GM13977 (cell line): ENCODE measurements at places on chromosomes 16 and 17.

- no peak for DNase-seq
Observed at GRCh38 chr17:68924793-68925720, 30.1 kb downstream of the ABCA8 start.

DNA sequence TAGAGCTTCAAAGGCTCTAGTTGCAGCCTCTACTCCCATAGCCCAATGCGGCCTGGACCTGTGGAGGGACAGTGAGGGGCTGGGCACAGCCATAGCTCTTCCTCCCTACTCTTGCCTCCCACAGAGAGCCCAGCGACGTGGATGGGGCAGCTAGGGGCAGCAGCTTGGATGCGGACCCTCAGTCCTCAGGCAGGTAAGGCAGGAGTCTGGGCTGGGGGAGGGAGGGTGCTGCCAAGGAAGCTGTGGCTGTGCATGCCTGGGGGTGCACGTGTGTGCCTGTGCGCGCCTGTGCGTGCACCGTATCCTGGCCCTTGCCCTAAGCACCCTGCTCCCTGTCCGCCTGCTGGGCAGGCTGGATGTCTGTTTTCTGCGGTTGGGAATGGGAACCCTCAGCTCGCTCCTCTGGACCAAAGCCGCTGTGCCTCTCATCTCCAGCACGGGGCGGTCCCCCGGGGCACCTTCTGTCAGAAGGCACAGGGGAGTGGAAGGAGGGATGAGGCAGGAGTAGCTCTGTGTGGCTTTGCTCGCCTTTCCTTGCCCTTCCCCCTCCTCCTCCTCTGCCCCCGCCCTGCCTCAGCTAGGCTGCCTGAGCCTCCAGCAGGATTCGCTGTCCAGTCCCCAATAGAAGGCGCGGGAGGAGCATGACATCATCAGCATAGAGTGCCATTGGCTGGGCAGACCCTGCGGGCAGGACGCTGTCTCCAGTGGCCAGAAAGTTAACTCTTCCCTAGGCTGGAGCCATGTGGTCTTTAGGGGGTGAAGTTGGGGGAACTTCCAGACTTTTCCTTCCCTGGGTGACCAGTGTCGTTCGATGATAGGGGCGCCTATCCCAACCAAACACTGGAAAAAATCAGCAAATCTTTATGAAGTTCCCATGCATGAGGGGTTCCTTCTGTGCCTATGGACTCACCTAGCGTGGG, 797 bp downstream of the PRCD start:
- peak; percentile 82 for DNase-seq

- DNase-seq = no peak
Observed at GRCh38 chr17:27668488-27668823, 37.5 kb downstream of the LGALS9 start.

- no peak for DNase-seq
Observed at GRCh38 chr16:24852281-24852721, 6.5 kb downstream of the SLC5A11 start.
